ENCODE measurements at places on chromosomes 1 and 21.

DNA sequence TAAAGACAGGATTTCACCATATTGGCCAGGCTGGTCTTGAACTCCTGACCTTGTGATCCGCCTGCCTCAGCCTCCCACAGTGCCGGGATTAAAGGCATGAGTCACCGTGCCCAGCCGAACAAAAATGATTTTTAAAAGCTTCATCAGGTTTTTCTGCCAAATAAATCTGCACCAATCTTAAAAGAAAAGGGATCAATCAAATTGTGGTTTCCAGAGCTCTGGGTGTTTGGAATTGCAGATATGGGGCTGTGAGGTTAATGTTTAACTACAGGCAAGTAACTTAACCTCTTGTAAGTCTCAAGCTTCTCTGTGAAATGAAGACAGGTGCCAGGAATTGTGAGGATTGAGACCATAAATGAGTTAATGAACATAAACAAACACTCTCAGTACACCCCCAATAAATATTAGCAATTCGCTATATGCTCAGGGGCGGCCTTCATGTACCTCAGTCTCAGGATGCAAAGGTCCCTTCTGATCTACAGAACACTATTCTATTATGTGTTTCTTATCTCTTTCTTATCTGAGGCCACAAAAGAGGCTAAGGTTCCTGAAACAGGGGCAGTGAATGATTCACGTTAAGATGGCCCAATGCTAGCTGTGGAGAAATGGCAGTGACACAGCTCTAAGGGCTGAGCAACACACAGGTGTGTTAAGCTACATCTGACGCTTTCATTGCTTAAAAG lies 7.1 kb upstream of the GNPAT start:
- DNase-seq: no peak

DNA sequence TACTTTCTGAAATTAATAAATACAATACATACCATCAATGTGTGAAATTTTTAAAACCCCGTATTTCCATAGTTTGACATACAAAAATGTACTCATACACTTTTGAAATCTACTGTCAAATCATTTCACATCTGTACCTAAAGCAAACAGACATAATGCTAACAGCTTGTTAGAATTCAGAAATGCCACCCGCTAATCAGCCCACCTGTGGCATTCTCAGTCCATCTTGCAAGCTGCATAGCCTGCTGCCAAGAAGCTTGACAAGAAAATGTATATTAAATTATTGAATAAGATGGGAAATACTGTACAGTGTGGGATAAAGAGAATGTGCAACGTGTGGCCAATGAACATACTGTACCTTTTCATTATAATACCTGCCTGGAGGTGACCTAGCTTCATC lies 55.1 kb downstream of the ZBTB18 start:
- DNase-seq: no peak

DNA sequence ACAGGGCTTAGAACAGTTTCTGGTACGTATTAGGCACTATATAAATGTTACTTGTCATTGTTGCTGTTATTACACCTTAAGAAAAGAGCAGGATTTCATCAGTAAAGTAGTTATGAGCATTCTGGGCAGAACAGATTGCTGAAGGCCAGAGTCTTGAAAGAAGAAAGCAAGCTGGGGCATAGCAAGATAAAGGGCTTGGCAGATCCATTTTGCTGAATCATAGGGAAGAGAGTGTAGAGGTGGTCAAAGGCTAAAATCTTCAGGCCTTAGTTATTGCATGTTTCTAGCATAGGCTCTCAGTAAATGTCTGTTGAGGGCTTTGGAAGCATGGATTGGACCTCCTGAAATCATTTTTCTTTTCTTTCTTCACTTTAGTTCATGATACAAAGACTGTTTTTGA lies 67.5 kb downstream of the PLA2G4A start:
- DNase-seq: no peak

GRCh38 chr1:167416506-167416905 lies 101.8 kb downstream of the CD247 start:
- no peak for DNase-seq

GRCh38 chr1:230293390-230293700 lies 132.8 kb downstream of the PGBD5 start:
- DNase-seq: no peak

DNA sequence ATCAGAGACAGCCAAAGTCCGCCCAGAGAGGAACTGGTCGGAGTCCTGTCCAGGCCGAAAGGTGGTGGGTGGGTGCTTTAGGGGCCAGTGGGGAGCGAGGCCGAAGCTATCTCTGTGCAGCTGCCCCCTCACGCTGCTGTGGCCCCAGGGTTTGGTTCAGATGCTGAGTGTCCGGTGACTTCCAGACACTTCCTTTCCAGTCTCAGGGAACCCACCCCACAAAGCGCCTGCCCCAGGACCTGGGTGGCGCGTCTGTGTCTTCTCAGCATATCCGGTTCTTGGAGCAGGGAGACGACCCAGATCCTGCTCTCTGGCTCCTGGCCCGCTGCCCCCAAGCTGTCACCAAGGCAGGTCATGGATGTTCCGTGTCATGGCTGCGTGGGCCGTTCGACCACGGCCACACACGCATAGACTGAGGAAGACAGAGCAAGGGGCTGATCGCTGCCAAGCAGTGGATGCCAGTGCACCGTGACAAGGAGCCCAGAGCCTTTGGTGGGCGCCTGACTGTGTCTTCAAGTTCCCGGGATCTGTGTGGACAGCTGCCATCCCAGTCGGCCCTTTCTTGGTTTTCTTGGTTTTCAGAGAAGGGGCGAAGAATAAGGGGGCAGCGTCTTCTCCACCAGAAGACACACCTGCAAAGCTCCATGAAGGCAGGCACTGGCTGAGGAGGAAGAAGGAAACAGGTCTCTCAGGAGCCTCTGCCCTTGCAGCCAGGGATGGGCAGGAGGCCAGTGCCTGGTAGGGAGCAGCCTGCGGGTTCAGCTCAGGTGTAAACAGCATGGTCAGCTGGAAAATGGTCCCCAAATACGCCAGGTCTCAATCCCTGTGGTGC lies 22.9 kb upstream of the COL18A1 start:
- DNase-seq: no peak

GRCh38 chr1:183609313-183609712 lies 19.1 kb upstream of the NCF2 start:
- DNase-seq: no peak

- no peak for DNase-seq
Observed at GRCh38 chr1:168341483-168341975, 60.9 kb downstream of the TBX19 start.

GRCh38 chr1:246067432-246068216 lies 439.5 kb downstream of the SMYD3 start:
- DNase-seq: no peak

GRCh38 chr1:63653976-63654375 lies 60.8 kb downstream of the PGM1 start:
- no peak for DNase-seq

DNA sequence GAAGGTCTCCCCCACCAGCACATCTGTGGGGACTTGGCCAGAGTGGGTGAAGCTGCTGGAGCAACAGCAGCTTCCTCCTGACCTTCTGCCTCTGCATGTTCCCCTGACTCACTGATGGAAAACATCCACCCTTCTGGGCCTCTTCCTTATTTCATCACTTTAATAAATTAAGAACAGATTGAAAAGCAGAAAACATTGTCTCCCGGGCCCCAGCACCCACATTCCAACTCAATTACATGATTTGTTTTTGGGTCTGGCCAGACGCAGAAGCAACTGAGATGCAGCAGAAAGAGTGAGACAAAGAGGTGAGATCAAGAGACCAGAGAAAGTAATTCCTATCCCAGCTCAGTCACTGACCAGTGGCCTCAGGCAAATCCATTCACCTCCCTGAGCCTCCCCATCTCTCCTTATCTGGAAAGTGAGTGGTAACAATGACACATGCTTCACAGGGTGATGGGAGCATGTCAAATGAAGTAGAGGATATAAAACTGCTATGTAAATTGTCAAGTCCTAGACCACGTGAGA lies 157.1 kb downstream of the ELAVL4 start:
- no peak for DNase-seq

GRCh38 chr21:15144026-15144425 lies 79.2 kb upstream of the NRIP1 start:
- no peak for DNase-seq

GRCh38 chr1:21537932-21538630 lies 28.9 kb downstream of the ALPL start:
- DNase-seq: no peak

GRCh38 chr1:205961991-205962820 lies 18.9 kb upstream of the SLC26A9 start:
- DNase-seq: no peak

GRCh38 chr1:39960431-39960958 lies 5.5 kb downstream of the MFSD2A start:
- no peak for DNase-seq

DNA sequence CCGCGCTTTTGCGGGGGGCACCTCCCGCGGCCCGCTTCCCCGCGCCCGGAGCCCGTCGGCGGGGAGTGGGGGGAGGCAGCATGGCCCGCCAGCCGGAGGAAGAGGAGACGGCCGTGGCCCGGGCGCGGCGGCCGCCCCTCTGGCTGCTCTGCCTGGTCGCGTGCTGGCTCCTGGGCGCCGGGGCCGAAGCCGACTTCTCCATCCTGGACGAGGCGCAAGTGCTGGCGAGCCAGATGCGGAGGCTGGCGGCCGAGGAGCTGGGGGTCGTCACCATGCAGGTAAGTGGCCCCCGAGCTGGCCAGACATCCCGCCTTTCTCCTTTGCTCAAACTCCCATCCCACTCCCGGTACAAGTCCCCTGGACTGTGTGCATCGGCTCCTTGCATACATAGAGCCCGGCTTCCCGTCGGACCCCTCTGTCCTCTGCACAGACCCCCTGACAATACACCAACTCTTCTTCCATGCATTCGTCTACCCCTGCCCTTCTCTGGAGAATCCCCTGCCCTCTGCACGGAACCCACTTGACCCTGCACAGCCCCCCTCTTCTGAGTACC lies 812 bp downstream of the CACHD1 start:
- no peak for DNase-seq

DNA sequence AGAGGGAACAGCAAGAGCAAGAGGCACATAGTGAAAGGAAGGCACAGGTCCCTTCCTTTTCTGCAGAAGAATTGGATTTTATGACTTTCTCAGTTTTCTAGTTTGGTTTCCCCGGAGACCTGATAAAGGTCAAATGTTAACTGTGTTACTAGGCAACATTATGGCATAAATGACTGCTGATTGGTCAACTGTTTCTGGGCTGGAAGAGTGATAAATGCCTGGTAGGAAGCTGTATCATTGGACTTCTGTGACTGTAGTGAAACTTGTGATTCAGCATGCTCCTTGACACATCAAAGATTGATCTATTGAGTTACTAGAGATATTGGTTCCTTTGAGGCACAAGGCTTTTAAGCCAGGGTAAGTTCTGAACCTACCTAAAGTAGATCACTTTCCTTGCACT lies 55.7 kb downstream of the LRRC8C start:
- no peak for DNase-seq

- DNase-seq: no peak
Observed at GRCh38 chr21:30793581-30794314, 19.3 kb downstream of the KRTAP8-1 start.

DNA sequence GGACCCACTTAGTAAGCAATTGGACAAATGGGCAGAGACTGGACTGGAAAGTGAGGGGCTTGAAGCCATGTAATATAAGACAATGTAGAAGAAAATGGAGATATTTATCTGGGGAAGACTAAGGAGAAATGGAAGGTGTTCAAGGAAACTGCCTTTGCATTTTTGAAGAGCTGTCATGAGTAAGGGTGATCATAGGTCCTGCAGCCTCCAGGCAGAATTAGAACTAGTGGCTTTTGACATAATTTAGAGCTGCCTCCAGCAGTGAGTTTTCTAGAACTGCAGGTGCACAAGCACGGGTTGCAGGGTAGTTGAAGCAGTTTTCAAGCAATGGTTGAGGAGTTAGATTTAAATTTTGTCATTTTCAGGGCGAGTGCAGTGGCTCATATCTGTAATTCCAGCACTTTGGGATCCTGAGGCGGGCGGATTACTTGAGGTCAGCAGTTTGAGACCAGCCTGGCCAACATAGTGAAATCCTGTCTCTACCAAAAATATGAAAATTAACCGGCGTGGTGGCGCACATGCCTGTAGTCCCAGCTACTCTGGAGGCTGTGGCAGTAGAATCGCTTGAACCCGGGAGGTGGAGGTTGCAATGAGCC lies 3.7 kb upstream of the CDC14A start:
- no peak for DNase-seq

GRCh38 chr1:42157667-42158066 lies 4.5 kb downstream of the GUCA2B start:
- no peak for DNase-seq

DNA sequence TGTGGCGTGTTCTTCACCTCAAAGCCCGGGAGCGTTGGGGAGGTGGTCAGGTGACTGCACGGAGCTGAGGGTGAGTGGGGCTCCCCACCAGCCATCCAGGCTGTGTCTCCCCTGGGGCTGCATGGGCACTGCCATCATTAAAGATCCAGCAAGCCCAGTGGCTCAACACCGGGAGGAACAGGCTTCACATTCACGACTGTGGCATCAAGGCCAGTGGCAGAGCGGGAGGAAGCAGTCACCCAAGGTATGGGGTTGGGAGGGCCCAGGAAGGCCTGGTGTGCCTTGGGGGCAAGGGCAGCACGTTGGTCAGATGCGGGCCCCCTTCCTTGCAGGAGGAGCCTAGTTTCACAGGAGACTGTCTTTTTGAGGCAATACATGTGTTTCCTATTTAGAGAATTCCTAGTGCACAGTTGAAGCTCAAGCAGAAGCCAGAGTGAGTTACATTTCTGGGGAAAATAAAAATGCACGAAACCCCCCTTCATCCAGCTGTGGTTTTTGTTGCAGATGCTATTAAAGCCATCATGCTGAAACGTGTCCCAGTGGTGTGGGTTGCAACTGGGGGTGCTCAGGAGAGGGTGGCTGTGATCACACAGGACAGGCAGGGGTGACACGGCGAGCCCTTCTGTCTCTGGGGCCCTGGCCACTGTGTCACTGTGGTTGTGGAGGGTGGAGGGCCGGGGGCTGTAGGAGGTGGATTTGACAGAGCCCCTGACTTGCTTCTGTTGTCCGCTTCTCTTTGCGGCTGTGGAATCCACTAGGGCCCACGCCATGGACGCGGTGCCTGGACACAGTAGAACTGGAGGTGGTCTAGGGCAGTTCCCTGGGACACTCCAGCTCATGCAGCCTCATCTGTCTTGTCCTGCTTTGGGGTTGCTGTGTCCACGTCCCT lies 34.1 kb downstream of the SNAP47 start:
- no peak for DNase-seq

DNA sequence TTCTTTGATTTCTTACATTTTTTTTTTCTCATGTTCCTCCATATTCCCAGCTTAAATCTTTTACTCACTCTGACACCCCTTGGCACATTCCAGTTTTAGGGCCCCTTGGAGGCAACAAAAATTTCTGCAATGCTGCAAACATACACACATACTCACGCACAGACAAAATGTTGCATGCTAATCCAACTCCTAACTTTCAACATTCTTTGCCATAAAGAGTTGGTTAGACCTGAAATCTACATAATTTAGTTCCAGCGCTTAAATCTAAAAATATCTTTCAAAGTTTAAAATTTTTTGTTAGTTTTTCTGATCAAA lies 103.9 kb downstream of the PTPN14 start:
- no peak for DNase-seq

DNA sequence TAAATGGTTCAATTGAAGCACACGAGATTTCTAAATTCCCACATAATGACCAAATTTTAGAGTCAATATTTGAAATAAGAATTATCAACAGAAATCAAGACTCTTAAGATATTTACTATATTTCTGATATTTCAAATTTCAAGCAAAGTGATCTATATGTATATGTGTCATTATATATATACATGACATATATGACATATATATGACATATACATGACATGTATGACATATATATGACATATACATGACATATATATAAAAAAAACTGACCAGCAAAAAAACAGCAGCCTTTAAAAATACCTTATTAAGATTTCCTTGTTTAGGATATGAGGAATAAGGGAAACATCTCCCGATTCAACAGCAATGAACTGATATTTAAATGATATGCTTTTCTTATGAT lies 266.2 kb downstream of the FAF1 start:
- DNase-seq: no peak

- DNase-seq: no peak
Observed at GRCh38 chr1:96688767-96689166, 32.8 kb upstream of the PTBP2 start.

All from activated CD8-positive, alpha-beta memory T cell treated with anti-CD3 and anti-CD28 coated beads for 4 hours (primary cell).